ENCODE measurements at places on chromosomes 1 and 21.

- DNase-seq: no peak
These were observed 4.8 kb upstream of the SLC2A1 start for GRCh38 chr1:42963378-42964043.

- DNase-seq: no peak
These were observed 6.0 kb downstream of the TMPRSS2 start for GRCh38 chr21:41501919-41502318.

DNA sequence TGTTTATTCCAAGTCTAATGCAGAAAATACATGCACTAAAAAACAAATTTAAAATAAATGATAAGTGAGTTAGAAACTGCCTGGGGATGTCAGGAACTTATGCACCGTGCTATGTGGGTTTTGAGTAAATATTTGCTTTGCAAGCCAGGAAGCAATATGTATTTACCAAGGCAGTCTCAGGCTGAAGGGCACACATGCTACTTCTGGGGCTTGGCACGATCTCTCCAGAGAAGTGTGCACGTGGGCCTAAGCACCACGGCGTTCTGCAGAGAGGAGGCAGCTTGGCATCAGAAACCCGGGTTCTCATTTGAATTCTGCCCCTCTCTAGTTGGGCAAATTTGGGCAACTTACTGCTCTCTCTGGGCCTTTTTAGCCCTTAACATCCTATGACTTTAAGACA lies 72.6 kb upstream of the ROR1 start:
- DNase-seq: no peak

- DNase-seq: no peak
These were observed 40.0 kb downstream of the PRAMEF20 start for GRCh38 chr1:13450204-13450603.

DNA sequence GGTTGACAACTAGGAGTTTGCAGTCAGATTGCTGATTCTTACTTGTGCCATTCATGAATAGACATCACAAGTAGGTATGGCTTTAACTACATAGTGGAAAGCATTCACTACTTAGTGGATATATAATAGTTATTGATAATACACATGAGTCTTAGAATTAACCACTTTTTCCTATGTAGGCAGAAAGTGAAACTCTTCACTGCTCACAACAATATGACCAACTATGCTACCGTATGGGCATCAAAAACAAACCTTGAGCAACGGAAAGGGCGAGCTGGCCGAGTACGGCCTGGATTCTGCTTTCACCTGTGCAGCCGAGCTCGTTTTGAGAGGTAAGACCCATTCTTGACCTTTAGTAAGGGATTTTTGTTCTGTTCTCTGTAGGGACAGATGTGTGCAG lies 38.7 kb downstream of the DHX9 start:
- DNase-seq: no peak

DNA sequence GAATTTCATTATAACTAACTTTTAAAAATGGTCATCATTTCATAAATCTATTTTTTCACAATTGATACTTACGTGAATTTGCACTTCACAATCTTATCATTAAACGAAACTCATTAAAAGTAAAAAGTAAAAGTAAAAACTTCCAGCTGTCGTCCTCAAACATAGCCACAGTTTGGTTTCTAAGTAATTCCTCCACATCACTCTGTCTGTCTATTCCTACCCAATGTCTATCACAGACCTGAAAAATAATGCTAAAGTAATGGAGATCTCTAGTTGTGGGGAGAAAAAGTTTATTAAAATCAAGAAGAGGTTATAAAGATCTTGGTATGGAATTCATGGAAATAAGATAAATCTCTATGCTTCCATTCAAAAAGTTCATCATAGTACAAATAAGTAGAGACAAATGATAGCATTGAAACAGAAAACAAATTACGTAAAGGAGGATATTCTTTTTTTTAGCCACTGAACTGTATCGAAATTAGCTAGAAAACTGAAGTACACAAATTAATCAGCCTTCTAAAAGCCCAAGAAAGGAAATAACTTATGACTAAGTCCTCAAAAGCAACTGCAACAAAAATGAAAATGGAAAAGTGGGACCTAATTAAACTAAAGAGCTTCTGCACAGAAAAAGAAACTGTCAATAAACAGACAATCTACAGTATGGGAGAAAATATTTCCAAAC lies 148.6 kb downstream of the TIAM1 start:
- no peak for DNase-seq
